ENCODE measurements at places on chromosomes 11 and 22.

DNA sequence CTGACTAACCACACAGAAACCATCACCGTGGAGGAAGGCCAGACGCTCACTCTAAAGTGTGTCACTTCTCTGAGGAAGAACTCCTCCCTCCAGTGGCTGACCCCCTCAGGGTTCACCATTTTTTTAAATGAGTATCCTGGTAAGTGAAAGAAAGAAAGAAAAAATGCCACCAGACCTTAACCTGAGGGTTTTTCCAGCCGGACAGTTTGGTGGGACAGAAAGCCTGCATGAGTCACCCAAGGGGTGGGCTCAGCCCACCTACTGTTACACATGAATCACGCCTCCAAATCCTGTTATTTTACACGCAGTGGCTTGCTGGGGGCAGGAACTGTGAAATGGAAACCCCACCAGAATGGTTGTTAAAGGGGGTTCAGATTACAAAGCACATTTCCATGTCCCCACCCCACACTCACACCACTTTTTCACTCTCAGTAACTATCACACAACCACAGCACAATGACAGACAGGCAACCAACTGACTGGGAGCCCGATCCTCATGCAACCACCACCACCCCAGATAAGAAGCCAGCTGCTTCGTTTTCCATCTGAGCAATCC is 11.9 kb downstream of the CRTAM start:
- DNase-seq = no peak

DNA sequence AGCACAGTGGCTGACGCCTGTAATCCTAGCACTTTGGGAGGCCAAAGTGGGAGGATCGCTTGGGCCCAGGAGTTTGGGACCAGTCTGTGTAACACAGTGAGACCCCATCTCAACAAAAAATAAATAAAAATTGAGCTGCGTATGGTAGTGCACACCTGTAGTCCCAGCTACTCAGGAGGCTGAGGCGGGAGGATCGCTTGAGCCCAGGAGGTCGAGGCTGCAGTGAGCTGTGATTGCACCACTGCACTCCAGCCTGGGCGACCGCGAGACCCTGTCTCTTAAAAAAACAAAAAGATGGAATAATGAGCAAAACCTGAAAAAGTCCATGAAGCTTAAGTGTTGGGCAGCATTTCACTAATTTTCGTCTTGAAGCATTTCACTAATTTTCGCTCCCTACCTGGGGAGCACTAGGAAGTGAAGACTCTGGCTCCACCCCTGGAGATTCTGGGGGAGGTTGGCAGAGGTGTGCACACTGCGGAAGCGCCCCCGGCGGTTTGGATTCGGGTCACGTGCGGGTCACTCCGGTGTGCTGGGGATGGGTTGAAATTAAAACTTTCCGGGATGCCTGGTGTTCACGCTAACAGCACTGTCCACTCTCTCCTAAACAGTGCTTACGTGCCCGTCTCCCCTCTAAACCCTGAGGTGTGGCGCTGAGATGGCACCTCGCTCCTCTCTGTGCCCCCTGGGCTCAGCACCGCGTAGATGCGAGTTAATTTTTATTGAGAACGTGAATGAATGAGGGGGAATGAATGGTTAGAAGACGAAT is 906 bp upstream of the NAA40 start:
- DNase-seq = no peak

DNA sequence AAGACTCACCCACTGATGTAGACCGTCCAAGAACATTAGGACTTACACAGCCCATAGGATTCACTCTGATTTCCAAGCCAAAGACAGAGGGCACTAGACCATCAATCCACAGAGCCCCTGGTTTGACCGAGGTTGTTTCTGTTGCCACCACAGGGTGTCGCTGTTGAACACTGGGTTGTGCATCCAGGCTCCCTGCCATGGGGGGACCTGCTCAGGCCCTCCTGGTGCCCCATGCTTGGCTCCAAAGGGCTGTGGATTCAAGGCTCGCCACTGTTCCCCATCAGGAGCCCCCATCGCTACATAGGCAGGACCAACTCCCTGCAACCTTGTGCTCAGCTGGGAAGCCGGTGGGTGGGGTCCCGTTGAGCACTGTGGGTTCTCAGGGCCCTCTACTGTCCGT is 128.0 kb upstream of the ANO1 start:
- DNase-seq = no peak

- DNase-seq = no peak
Observed at GRCh38 chr11:29816359-29816758, 200.5 kb downstream of the KCNA4 start.

DNA sequence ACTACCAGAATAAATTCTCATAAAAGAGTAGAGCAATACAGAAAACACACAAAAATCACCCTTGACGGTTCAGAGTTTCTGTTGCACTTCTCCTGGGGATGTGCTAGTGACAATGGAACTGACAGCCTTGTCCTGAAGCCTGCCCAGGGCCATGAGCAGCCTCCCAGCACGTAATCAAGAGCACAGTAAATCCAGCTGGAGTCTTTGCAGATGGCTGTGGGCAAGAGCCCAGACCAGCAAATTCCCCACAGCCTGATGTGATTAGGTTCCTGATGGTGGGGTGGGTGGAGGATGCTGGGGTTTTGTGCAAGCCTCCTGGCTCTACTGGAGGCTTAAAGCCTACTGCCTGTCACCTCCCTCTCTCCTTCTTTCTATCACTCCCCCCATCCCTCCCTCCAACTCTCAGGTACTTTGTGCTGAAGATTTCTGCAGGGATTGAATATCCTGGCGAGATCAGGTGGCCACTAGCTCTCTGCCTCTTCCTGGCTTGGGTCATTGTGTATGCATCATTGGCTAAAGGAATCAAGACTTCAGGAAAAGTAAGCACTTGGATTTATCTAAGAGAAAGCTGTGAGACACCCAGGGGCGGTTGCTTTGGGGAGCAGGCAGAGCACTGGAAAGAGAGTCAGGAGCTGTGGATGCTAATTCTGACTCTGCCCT is 18.1 kb downstream of the SLC6A5 start:
- no peak for DNase-seq

DNA sequence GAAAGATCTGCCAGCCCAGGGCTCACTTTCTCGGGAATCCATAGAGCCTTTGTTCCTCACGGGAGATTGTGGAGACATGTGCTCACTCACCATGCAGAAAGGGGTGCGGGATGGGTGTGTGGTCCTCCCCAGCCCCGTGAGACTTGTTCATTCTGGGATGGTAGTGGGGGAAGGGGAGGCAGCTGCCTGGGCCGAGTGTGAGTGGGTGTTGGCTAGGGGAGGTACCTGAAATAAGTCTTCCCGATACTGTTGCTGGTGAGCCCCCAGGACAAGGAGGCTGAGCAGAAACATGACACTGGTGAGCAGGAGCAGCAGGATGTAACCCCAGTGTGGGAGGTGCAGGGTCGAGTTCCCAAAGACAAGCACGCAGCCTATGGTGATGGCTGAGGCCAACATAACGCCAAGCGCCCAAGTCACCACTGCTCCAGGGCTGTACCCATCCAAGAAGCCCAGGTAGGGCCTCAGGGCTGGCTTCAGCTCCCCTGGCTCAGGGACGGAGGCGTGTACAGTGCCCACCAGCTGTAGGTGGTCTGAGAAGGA is 2.8 kb downstream of the SLC7A4 start:
- DNase-seq = no peak

DNA sequence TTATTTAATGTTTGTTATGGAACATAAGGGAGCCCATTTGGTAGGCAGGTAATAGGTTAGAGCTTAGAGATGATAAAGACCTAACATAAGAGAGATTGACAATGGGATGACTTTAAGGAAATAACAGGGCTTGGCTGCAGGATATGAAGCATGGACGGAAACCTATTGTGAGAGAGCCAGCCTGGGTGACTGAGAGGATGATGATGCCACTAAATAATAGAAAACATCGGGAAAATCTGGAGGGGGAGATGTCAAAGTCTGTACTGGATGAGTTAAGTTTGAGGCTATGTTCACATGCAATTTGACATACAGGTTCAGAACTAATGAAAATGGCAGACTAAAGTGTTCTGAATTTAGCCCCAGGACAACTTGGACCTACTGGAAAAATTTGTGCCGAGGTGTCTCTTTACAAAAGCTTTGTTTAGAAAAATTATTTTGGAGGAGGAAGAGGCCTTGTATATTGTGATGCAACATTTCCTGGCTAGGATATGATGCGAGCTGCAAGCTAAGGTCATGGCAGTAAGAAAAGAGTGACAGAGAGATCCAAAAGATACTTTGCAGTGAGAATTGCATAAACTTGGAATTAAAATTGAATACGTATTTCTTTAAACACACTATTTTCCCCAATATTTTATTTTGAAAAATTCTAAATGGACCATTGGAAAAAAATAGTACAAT is 339.3 kb upstream of the PLET1 start:
- DNase-seq = no peak

DNA sequence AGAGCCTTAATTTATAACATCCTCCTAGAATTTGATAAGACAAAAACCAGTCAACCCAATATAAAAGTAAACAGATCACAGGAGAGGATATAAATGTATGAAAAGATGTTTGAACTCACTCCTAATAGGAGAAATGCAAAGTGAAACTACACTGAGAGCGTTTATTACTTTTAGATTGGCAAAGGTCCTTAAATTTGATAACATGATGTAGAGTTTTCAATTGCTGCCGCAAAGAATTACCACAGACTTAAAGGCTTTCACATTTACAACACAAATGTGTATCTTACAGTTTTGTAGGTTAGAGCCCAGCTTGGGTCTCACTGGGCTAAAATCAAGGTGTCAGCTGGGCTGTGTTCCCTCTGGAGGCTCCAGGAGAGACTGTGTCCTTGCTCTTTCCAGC is 9.1 kb upstream of the POU2AF2 start:
- no peak for DNase-seq

DNA sequence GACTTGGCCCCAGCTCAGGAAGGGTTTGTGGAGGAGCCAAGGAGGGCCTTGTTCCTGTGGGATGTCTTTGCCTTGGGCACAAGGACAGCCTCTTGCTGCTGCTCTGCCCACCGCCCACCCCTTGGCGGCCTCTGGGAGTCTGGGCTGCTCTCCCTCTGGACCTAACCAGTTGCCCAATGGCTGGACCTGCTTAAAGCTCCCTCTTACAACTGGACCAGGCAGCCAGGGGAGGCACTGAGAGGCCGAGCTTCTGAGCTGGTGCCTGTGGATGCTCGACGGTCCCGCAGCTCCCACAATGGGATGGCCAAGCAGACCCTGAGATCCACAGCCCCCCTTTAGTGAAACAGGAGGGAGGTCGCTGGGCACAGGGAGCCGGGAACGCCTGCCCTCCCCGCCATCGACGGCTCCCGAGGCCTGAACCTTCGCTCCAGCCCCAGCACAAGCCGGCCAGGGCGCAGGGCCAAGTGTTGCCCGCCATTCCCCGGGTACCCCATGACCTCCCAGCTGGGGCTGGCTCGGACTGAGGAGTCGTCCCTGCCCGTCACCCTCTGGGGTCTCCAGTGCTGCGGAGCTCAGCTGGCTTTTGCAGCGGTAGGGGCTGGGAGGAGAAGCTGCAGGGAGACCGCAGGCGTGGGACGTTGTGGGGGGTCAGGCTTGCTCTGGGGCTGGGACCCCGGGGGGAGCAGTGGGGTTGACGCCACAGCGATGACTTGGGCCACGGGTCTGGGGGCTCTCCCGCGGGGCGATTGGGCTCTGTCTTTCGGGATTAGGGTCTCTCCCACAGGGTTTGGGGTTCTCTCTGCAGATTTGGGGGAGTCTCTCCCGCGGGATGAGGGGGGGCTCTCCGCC is 584 bp upstream of the GAL start:
- no peak for DNase-seq

- DNase-seq = no peak
Observed at GRCh38 chr11:94574193-94574961, 7.2 kb downstream of the PIWIL4 start.

DNA sequence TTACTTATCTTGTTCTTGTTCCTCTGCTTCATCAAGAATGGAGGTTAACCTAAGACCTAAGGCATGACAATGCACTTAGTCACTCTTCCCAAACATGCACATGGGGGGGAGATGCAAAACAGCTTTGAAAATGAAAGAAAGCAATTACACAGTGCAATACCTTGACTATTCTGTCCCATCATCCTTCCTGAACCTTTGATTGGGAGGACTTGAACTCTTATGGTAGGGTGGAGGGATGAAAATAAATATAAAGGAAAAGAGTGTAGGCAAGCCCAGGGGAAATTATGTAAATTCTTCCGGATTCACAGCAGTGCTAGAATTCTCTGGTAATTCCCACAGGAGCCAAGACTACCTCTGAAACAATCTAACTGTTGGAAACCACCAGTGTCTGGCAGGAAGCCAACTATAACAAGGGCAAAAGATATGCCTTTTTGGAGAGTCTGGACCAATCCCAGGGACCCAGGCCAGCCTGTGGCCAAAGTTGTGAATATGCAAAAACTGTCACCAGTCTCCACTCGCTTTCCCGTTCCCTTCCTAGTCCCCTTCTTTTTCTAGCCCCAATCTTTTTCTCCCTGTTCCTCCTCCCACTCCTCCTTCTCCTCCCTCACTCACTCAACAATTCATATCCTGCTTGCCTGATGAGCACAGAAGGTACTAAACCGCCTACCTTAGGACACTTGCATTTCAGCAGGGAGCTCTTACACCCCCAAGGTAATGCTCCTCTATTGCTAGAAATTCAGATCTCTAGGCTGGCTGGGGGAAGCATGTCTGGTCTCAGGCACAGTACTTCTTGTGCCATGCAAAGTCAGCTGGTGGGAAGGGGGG is 2.5 kb upstream of the RCN1 start:
- DNase-seq = no peak

DNA sequence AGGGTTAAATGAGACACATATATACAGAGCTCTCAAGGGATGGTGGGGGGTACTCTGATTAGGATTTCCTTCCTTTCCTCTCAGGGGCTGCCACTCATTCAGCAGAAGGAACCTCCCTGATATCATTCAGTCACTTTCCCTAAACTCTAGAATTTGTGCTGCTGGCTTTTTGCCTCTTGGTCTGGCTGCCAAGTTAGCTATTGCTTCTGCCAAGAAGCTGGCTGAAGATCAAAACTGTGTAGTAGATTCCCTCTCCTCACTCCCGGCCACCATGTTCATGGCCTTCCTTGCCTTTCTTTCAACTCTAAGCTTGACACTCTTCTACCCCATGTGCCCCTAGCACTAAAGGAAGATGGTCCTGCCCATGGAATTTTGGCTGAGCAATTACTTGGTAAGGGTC is 18.7 kb downstream of the SLC6A5 start:
- DNase-seq = no peak

DNA sequence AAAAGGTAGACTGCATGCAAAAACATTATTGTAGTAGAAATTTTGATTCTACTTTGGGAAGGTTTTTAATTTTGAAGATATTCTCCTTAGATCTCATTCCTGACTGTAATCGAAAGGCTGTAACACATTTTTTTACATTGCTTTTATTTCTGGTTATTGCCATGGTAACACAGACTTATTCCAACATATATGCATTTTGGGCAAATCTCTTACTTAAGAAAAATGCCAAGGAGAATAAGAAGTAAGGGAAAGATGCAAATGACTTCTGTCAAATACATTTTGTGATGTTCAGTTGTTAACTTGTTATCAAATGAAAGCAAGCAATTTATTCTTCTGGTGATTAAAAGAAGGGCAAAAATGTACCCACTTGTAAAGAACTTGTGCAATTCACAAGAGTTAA is 267.5 kb downstream of the AASDHPPT start:
- DNase-seq = no peak
